ENCODE measurements at places on chromosomes 6 and 20.

GRCh38 chr6:44967481-44967880 is 360.6 kb upstream of the RUNX2 start:
- DNase-seq = no peak

DNA sequence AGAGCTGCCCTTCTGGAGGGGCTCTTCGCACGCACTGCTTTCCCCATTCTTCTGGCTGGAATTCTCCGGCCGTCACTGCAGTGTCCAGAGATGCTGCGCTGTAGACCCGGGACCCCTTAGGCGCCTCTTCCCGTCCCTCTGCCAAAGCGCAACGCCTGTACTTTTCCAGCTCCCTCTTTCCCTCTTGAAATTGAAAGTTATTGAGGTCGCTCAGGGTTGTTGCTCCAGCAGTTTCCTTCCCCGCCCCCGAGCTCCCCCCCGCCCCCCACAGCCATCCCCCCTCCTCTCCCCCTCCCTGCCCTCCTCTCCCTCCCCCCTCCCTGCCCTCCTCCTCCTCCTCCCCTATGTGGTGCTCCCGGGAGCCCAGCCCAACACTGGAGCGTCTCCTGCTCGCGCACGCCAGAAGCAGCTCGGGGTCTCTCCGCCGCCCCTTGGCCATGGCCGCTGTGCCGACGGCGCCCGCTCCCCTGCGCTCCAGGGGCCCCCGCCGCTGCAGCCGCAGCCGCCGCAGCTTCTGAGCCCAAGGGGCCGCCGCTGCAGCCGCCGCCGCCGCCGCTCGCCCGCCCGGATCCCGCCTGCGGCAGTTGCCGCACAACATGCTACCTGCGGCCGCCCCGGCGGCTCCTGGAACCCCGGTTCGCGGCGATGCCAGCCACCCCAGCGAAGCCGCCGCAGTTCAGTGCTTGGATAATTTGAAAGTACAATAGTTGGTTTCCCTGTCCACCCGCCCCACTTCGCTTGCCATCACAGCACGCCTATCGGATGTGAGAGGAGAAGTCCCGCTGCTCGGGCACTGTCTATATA is at the start of gene RSPO3:
RSPO3 (plus strand) TSS at position 374 of the 804 bp plus-strand sequence. CDS start 522 bp downstream, outside the sequence.
- peak; percentile 21 for DNase-seq

DNA sequence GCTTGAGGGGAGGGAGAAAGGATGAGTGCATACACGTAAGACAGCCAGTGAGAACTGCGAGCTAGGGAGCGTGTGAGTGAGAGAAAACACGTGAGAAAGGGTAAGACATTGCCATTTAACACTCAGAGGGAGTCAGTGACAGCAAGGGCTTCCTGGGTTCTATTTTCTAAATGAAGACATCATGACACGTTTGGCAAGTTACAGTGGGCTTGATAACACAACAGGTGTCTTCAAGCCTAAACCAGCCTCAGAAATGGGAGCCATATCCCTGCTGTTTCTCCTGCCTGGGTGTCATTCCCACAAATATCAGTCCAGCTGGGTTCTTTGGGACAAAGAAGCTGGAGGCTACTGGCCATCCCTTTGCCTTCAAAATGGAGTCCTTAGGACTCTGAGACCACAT is 16.9 kb upstream of the MOCS1 start:
- no peak for DNase-seq

GRCh38 chr20:24959591-24960301 is 10.7 kb downstream of the CST7 start:
- no peak for DNase-seq

- DNase-seq = peak; percentile 69
These were observed at the start of gene SRPK1 for GRCh38 chr6:35920793-35921732. Gene SRPK1 (minus strand): TSS chr6:35921098. CDS start chr6:35921056, 42 bp downstream.

- DNase-seq = no peak
These were observed at the start of gene EYA4 for GRCh38 chr6:133241086-133241900. Gene EYA4 (plus strand): TSS chr6:133241357. CDS start chr6:133274781, 33,424 bp downstream.

DNA sequence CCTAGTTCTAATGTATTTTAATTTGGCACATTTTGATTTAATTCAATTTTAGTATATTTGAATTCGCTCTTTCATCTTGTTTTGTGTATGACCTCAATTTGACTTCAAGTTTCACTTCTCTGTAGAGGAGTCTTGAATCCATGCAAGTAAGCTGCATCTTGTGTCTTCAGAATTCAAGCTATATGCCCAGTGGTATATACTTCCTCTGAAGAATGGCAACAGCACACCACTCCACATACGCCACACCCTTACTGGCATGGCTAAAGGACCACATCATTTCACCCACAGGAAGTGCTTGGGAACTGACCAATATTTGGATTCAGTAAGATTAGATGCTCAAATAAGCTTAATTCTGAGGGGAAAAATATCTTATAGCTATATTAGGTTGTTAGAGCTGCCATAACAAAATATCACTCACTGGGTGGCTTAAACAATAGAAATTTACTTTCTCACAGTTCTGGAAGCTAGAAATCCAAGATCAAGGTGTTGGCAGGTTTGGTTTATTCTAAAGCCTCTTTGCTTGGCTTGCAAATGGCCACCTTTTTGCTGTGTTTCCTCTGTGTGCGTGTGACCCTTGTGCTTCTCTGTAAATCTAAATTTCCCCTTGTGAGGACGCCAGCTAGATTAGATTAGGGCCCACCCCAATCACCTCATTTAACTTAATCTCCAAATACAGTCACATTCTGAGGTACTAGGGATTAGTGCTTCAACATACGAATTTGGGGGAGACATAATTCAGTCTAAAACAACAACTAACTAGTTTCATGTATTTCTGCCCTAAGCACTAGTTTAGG is 2.8 kb upstream of the ASF1A start:
- DNase-seq = no peak

DNA sequence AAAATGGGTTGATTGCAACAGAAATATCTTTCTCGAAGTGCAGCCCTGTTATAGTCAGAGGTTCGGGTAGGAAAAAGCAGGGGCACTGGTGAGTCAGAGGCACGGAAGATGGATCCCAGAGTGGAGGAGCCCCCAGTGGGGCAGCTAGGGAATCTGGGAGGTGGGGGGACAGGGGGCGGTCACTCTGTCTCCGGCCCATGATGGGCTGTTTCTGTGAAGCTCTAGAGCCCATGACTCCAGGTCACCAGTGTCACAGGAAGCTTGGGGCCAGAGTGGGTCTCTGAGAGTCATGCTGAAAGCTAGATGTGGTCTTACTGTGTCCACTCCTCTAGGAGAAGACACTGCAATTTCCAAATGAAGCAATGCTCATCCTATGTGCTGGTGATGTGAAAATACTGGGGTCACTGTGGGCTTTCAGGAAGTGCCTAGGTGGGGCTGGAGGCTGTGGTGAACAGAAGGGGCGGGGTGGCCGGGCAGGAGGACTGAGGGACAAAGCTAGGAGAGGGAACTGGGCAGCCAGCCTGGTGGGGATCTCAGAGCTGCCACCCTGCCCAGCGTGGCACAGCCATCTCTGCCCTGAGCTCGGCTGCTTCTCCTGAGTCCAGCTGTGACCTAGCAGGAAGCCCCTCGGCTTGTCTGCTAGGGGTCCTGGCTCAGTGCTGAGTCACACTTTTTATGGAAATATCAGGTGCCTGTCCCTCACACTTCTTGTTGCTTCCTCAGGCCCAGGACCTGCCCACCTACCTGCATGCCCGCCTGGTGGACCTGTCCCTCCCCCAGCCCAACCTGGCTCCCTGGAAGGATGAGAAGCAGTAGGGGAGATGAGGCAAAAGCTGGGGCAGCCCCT is 54.2 kb downstream of the IRF4 start:
- DNase-seq = no peak

Measured in brain microvascular endothelial cell (primary cell).